ENCODE measurements at places on chromosomes 16 and 17. TPM values are rescaled to one million over a fixed set of nuclear protein-coding genes. Genes with fewer than 3 reads are reported as not detected.

- DNase-seq, result no peak
- H3K27me3 ChIP-seq, result no peaks in the 10 kb centered on the region
- H3K4me1 ChIP-seq, result peaks cover 21% of the 10 kb centered on the region
- H3K4me3 ChIP-seq, result no peak overlapping the region
Measured at GRCh38 chr16:22052980-22053379, 39.4 kb upstream of the VWA3A start.

The ARMC7 gene
- total RNA-seq, result 6.5 TPM

The RNF213 gene
- total RNA-seq, result 109 TPM

The KRT33B gene
- not detected for total RNA-seq

DNA sequence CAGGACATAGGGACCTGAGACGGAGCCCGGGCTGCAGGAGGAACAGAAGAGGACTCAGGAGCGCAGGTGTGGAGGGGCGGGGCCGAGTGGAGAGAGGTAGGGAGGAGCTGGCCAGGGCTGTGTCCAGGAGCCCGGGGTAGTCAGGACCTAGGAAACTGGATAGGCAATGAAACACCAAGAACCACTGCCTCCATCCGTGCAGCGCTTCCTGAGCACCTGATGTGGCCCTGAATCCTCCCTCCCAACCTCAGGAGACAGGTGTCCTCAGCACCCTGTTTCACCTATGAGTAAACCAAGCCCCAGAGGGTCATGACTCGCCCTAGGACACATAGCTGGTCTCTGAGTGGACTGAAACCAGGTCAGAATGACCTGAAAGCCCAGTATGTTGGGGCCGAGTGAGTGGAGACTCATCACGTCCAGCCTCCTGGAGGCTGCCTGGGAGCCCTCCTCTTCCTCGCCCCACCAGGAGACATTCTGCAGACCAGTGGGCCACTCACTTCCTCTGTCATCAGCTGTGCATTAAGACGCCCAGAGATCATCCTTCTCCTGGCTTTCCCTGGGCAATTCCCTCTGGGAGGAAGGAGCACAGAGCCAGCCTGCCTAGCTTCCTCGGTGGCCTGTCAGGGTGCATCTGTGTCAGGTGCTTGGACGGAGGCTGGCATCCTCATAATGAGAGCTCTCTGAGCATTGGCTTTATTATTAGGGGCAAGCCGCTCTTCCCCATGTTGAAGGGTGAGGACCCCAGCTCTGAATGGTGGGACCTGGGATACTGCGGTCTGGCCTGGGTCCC lies 72.8 kb downstream of the SCNN1B start:
- H3K27me3 ChIP-seq, result peaks cover 5% of the 10 kb centered on the region
- no peak overlapping the region for H3K27ac ChIP-seq
- H3K36me3 ChIP-seq, result no peaks in the 10 kb centered on the region
- no peaks in the 10 kb centered on the region for H3K4me1 ChIP-seq
- no peak for DNase-seq

The EXOC3L1 gene
- 0.19 TPM for total RNA-seq

The PLK1 gene
- 96.5 TPM for total RNA-seq

DNA sequence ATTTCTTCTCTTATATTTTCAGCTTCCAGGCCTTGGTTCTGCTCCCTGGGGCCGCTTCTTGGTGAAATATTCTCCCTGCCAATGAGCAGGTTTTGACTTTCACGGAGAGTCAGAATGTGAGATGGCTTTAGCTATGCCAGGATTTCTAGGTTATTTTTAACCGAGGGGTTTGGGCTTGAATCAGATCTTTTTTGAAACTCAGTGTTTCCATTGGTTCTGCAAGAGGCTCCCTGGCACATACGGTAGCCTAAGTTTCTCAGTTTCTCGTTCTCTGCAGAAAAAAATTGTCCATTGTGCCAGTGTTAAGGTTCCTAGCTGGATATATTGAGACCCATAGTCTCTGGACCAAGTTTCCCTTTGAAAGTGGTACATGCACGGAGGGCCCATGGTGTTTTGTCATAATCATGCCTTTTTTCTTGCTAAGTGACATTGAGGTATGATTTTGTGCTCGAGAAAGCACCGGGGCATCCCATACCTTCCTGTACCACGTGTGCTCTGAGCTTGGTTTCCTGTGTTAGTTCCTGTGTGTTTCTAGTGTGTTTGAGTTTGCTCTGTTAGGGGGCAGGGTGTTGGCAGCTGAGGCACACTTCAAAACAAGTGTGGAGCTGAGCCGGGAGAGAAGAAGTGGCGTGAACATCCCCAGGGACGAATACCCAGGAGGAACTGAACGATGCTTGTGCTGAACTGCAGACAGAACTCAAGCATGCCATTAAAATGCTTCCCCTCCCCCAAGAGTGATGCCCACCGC lies 127.2 kb downstream of the HS3ST3B1 start:
- peak overlapping the region; percentile 62 for H3K4me3 ChIP-seq
- peaks cover 46% of the 10 kb centered on the region for H3K4me1 ChIP-seq
- peak overlapping the region; percentile 83 for H3K27ac ChIP-seq
- DNase-seq, result peak; percentile 43
- H3K36me3 ChIP-seq, result peaks cover 7% of the 10 kb centered on the region

The BEAN1 gene
- total RNA-seq, result not detected

- H3K27ac ChIP-seq, result peak overlapping the region; percentile 62
- H3K4me3 ChIP-seq, result peak overlapping the region; percentile 54
- H3K27me3 ChIP-seq, result no peaks in the 10 kb centered on the region
- DNase-seq, result peak; percentile 31
- H3K4me1 ChIP-seq, result peaks cover 78% of the 10 kb centered on the region
Measured at GRCh38 chr17:46154151-46154816, 38.9 kb downstream of the KANSL1 start.

The NDEL1 gene
- total RNA-seq, result 37.5 TPM

The MT4 gene
- total RNA-seq, result not detected

DNA sequence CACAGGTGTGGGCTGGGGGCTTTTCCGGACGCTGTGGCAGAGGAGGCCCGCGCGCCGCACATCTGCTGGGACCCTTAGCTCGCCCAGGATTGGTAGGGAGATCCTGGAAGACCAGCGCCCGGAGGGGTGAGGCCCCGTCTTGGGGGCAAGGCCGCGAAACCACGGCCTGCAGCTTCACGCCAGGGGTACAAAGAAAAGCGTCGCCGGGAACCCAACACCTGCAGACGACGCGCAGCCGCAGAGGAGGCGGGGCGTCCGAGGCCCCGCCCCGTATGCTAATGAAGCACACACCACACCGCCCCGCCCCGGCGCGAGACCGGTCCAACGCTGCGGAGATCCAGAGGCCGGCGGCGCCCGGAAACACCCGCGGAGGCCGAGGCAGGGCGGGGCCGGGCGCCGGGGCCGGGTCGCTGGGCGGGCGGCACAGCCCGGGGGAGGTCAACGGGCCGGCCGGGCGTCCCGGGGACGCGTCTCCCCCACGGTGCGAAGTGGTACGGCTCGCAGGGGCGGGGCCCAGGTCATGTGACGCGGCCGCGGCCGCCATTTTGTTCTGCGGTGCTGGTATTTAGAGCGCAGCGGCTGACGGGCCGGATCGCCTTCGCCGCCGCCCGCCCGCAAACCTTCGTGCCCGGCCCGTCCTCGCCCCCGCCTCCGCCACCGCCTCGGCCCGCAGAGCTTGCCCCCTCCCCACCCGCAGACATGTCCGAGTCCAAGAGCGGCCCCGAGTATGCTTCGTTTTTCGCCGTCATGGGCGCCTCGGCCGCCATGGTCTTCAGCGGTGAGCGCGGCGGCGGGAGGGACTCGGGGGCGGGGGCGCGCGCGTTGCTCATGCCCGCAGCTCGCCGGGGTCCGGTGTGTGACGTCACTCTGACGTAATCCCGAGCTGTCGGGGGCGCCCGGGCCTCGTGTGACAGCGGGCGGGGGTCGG lies at the start of gene ATP6V0C:
Gene ATP6V0C, plus strand, starts transcription at position 548 of the 928 bp plus-strand sequence. Its CDS starts 152 bp downstream, at position 700.
- peak within 1 kb of the TSS; percentile 96 for H3K4me3 ChIP-seq
- H3K36me3 ChIP-seq, result peaks cover 21% of the 10 kb centered on the region
- peak within 1 kb of the TSS; percentile 93 for H3K27ac ChIP-seq
- peaks cover 46% of the 10 kb centered on the region for H3K4me1 ChIP-seq
- DNase-seq, result peak; percentile 93
- H3K27me3 ChIP-seq, result no peaks in the 10 kb centered on the region

DNA sequence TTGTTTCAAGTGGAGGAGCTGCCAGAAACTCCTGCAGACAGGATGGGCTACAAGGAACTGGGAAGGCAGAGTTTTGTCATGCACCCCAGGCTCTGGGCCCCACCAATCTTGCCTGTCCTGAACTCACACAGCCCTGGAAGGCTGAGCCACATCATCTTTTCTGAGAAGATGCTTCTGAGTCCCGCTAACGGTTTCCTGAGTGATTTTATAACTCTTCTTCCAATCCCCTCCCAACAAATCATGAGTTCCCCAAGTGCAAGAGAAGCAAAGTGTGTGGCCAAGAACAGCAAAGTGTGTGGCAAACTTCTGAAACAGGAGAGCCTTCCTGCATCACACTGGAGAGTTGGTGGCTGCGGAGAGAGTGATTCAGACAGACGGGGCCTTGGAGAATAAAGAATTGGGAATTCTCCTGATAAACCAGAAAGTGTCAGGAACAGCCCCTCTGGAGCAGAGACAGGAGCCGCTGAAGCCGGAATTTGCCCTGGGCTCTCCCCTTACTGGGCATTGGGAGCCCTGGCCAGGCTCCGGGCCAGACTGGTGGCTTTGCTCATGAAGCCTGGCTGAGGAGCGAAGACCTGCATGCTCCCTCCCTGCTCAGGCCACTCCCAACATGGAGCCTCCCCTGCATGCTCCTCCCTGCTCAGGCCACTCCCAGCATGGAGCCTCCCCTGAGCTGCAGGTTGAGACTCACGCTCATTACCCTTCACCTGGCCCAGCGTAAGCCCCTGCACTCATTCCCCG lies 47.2 kb downstream of the PITPNM3 start:
- no peaks in the 10 kb centered on the region for H3K4me1 ChIP-seq
- no peaks in the 10 kb centered on the region for H3K27me3 ChIP-seq
- no peak for DNase-seq
- H3K36me3 ChIP-seq, result peaks cover 1% of the 10 kb centered on the region
- H3K27ac ChIP-seq, result no peak overlapping the region

DNA sequence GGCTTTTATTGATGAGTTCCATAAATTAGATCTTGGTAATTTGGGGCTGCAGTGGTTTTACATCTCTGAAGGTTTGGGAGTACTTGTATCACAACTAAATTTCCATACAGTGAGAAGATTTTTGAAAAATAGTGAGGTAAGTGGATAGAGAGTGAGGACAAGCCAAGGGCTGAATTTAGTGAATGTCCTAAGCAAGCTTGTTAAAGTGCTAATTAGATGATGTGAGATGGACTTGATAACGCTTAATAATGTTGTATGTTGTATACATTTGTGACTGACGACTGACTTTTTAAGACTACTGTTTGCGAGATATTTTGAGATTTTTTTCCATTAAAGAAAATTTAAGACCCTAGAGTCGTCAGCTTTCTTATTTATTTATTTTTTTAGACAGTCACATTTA lies 3.9 kb downstream of the NFATC3 start:
- H3K4me1 ChIP-seq, result peaks cover 58% of the 10 kb centered on the region
- peak overlapping the region; percentile 83 for H3K27ac ChIP-seq

The BCO1 gene
- not detected for total RNA-seq

- H3K4me3 ChIP-seq, result no peak overlapping the region
- no peak for DNase-seq
- H3K27ac ChIP-seq, result no peak overlapping the region
- peaks cover 20% of the 10 kb centered on the region for H3K27me3 ChIP-seq
- H3K4me1 ChIP-seq, result no peaks in the 10 kb centered on the region
- H3K36me3 ChIP-seq, result no peaks in the 10 kb centered on the region
Measured at GRCh38 chr16:10242916-10243315, 60.7 kb upstream of the GRIN2A start.

DNA sequence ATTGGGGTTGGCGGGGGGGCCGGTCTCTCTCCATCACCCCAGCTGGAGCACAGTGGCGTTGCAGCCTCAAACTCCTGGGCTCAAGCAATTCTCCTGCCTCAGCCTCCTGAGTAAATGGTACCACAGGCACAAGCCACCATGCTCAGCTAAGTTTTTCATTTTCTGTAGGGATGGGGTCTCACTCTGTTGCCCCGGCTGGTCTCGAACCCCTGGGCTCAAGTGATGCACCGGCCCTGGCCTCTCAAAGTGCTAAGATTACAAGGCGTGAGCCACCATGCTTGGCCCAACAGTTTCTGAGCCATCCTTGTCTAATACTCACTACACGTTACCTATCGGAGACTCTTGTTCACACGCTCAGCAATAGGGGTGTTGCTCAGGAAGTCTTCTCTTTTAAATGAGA lies 11.6 kb downstream of the WDR59 start:
- no peaks in the 10 kb centered on the region for H3K27me3 ChIP-seq
- peaks cover 4% of the 10 kb centered on the region for H3K36me3 ChIP-seq
- H3K4me1 ChIP-seq, result peaks cover 9% of the 10 kb centered on the region
- no peak for DNase-seq
- H3K4me3 ChIP-seq, result no peak overlapping the region

- peaks cover 2% of the 10 kb centered on the region for H3K4me1 ChIP-seq
- DNase-seq, result no peak
- no peak overlapping the region for H3K4me3 ChIP-seq
- H3K27me3 ChIP-seq, result no peaks in the 10 kb centered on the region
Measured at GRCh38 chr17:73508057-73508930, 136.0 kb downstream of the SDK2 start.

DNA sequence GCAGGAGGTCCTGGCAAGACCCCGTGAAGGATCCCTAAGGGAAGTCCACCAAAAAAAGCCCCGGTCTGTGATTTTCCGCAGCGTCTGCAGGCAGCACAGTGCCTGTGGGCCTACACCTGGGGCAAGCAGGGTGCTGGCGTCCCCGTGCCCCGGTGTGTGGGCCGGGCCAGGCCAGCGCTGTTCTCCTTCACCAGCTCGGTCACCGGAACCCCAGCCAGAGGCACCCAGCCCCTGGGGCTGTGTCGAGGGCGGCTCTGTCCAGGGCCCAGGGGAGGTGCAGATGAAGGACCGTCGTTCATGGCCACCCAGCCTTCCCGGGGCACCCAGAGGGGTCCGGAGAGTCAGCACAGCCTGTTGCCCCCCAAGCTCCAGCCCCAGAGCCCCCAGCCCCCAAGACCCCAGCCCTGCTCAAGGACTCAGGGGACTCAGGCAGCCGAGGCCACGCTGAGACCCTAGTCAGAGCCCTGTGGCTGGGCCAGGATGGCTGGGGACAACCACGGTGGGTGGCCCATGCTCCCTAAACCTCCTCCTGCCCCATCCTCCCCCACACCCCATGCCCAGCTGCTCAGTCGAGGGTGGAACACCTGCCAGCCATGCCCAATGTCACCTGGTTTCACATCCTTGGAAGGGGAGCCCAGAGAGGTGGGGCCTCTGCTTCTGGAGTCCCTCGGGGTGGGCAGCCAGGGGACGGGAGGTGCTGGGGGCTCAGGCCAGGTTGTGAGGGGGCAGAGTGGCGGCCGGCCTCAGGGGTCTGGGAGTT lies 5.7 kb upstream of the C1QTNF8 start:
- DNase-seq, result no peak
- no peaks in the 10 kb centered on the region for H3K36me3 ChIP-seq
- no peaks in the 10 kb centered on the region for H3K4me1 ChIP-seq
- H3K4me3 ChIP-seq, result no peak overlapping the region
- no peak overlapping the region for H3K27ac ChIP-seq

- peaks cover 21% of the 10 kb centered on the region for H3K4me1 ChIP-seq
- H3K27ac ChIP-seq, result no peak overlapping the region
- no peak for DNase-seq
- H3K27me3 ChIP-seq, result no peaks in the 10 kb centered on the region
Measured at GRCh38 chr17:36597226-36597625, 4.2 kb upstream of the MRM1 start.

GRCh38 chr17:41512546-41513167 lies 6.0 kb downstream of the KRT15 start:
- H3K4me1 ChIP-seq, result no peaks in the 10 kb centered on the region
- H3K4me3 ChIP-seq, result no peak overlapping the region
- H3K27ac ChIP-seq, result no peak overlapping the region
- no peak for DNase-seq
- no peaks in the 10 kb centered on the region for H3K36me3 ChIP-seq

The SLFN14 gene
- 0.10 TPM for total RNA-seq

GRCh38 chr16:383326-384051 lies 1.7 kb upstream of the PGAP6 start:
- no peaks in the 10 kb centered on the region for H3K36me3 ChIP-seq
- H3K27me3 ChIP-seq, result no peaks in the 10 kb centered on the region
- H3K4me3 ChIP-seq, result peak overlapping the region; percentile 80
- H3K27ac ChIP-seq, result peak overlapping the region; percentile 68
